ENCODE measurements at places on chromosomes 6 and 20. TPM values are rescaled to one million over a fixed set of nuclear protein-coding genes. Genes with fewer than 3 reads are reported as not detected.

WFDC2 gene
- 285 TPM for total RNA-seq

- no peak for DNase-seq
Observed at GRCh38 chr20:39602649-39603048, 640.5 kb downstream of the DHX35 start.

DNA sequence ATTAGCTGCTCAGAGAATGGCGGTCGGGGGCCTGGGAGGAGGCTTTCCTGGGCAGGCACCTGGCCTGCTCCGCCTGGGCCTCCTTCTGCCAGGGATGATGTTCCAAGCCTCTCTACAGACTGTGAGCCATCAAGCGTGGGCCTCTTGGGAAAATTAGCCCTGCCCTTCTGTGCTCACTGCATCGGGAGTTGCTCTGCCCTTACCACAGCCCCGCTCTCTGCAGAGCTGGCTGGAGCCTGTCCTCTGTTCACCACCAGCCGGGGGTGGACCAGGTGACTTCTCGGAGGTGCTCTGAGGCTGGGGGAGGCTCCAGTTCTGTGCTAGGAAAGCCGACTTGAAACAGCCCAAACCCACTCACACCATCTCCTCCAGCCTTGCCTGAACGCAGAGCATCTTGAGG is 24.2 kb downstream of the MDGA1 start:
- no peak for DNase-seq

MCM8 gene
- 18.2 TPM for total RNA-seq

DNA sequence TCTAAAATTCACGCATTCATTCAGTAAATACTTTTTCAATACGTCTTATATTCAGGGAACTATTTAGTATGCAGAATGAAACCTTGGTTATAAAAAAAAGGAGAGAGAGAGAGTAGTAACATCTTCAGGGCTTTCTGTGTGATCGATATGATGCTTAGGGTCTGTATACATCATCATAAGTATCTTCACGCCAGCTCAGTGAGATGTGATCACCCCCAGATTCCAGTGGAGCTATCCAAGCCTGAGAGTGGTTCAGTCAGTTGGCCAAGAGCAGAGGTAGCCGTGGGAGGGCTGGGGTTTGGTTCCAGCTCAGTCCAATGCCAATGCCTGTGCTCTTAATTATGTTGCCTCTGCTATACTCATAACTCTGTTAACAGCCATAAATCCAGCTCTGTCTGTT is 8.6 kb downstream of the CD83 start:
- no peak for DNase-seq

DNA sequence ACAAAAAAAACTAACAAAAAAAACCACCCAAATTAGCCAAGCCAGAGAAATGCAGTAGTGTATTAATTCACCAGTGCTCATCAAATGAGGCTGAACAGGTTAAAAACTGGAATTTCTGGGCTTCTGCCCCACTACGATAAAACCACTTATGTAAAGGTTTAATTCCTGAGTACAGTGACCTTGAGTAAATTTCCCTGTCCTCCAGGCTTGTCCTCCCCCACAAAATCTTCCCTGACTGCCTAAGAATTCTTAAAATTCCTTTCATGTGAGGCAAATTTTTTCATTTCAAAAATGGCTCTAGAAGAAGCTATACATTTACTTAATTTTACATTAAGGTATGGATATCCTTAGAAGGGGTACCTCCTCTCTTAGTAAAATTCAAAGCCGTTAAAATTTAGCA is 80.1 kb upstream of the ID4 start:
- no peak for DNase-seq

OPN5 gene
- not detected for total RNA-seq

- peak; percentile 88 for DNase-seq
Observed at GRCh38 chr6:27795697-27796494, 116.3 kb downstream of the OR2B2 start.

DNA sequence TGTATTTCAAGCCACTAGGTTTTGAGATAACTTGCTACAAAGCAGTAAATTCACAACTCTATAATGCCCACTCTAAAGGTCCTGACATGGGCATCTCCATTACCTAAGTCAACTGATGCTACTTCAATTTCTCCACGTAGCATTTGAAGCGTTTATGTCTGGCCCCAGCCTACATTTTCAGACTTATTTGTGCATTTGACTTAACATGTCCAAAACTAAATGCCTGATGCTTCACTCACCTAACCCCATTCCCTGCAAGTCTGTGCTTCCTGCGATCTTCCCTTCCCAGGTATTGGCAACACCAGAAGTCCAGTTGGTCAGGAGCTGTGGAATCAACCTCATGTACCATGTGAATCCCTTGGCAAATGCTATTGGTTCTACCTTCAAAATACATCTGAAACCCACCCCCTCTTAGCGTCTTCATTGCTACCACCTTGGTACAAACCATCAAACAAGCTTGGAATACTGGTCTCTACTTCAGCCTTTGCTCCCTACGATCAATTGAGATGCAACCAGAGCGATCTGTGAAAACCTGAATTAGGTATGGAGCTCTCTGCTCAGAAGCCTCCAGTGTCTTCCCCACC is 12.8 kb upstream of the ZNFX1 start:
- DNase-seq = no peak

- DNase-seq = no peak
Observed at GRCh38 chr20:51003753-51004152, 19.2 kb downstream of the KCNG1 start.

SYTL3 gene
- 1.1 TPM for total RNA-seq

- no peak for DNase-seq
Observed at GRCh38 chr6:137602313-137603197, 108.4 kb upstream of the OLIG3 start.

DNA sequence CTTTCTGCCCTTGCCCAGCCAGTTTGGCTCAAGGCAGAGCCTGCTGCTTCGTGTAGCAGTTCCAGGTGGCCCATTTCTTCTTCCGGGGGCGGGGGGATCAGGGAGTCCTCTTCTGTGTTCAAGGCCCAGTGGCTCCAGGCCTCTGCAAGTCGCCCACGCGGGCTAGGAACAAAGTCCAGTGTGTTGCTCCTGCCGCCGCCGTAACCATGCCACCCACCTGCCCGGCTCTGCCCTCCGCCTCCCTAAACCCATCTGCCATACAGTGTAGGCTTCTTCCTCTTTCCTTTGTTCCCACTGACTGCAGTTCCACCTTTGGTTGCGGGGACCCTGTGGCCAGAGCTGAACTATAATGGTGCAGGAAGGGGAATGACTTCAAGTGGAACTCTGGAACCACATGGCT is 43.9 kb upstream of the SRF start:
- DNase-seq = no peak

DNA sequence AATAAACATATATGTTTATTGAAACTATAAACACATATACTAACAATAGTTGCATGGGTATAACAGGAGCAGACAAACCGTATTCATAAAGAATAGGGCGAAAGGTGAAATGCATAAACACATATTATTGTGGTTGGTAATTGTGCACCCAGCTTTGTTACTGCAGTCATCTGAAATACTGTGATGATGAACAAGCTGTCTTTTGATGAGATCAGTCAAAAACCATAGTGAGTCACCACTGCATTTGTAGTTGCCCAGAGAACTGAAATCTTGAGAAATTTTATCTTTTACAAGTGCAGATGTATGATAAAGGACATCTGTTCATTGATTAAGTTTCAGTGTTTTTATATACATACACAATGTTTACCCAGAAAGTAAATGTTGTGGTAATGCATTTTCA is 133.7 kb downstream of the MYO6 start:
- no peak for DNase-seq

DNA sequence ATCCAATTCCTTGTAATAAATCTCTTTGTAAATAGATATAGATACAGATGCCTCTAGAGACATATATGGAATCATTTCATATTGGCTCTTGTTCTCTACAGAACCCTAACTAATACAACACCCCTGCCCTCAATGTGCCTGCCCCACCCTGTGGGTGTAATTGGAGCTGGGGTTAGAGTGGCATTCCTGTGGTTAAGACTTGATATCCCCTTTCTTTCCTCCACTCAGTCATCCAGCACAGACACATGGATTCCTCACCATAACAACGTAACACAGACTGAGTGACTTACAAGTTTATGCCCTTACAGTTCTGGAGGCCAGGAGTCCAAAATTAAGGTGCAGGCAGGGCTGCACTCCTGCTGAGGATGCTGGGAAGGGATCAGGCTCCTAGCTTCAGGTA is 42.8 kb downstream of the C6orf118 start:
- DNase-seq = no peak

C20orf173 gene
- not detected for total RNA-seq

GRCh38 chr20:57890202-57890800 is 180.5 kb upstream of the PMEPA1 start:
- DNase-seq = no peak

- peak; percentile 54 for DNase-seq
Observed at GRCh38 chr20:43662943-43663655, 3.8 kb upstream of the MYBL2 start.

PREX1 gene
- total RNA-seq = 24.6 TPM

POU3F2 gene
- total RNA-seq = not detected

MOG gene
- not detected for total RNA-seq

DNA sequence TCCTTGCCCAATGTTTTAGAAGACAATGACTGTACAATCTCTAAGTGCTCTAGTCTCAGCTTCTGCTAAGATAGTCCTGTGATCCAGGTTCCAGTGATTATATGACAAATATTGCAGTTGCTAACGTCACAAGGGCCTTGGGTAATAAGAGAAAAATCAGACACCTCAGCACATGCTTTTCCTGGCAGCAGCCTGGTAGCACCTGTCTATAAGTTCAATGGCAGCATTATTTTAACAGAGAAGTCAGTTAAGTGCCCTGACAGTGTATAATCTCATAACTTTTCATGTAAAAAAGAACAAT is 121.3 kb upstream of the BCLAF1 start:
- no peak for DNase-seq
